ENCODE measurements at places on chromosomes 5 and 9.

- DNase-seq: no peak
These were observed 51.0 kb downstream of the TMEM252 start for GRCh38 chr9:68489646-68490045.

- no peak for DNase-seq
These were observed 181.0 kb upstream of the CD180 start for GRCh38 chr5:67377631-67378030.

DNA sequence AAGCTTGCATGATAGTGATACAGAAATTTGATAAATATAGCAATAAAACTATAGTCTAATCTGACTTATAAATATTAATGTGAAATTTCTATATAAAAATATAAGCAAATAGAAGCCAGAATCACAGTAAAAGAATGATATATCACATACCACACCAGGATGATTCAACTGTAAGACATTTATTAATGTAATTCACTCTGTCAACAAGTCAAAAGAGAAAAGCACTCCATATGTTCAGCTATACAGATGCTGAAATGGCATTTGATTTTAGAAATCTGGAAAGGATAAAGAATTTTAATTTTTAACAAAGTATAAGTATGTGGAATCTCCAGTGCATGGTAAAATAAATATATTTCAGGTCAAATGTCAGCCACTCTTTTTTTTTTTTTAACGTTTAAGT, 372.4 kb downstream of the KCNN2 start:
- no peak for DNase-seq

DNA sequence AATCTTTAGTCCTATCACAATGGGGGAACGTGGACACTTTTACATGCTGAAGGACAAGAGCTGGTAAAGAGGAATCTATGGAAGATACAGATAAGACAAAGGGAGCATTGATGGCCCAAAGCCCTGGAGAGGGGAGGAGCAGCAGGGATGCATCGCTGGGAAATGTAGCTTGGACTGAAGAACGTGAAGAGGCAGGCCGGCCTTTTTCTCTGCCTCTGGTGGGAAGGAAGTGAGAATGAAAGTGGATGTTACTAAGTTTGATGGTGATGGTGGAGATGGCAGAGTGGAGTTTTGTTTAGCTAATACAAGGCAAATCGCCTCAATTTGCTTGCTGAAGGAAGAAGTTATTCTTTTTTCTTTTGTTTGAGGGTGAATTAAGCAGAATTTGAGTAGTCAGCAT, 124.6 kb upstream of the TAF11L2 start:
- DNase-seq: no peak
